ENCODE measurements at places on chromosomes 3 and 15.

GRCh38 chr3:127751782-127752181 is 70.5 kb downstream of the MGLL start:
- no peak for DNase-seq

GRCh38 chr15:65985387-65985786 is 116.1 kb downstream of the RAB11A start:
- DNase-seq: no peak

DNA sequence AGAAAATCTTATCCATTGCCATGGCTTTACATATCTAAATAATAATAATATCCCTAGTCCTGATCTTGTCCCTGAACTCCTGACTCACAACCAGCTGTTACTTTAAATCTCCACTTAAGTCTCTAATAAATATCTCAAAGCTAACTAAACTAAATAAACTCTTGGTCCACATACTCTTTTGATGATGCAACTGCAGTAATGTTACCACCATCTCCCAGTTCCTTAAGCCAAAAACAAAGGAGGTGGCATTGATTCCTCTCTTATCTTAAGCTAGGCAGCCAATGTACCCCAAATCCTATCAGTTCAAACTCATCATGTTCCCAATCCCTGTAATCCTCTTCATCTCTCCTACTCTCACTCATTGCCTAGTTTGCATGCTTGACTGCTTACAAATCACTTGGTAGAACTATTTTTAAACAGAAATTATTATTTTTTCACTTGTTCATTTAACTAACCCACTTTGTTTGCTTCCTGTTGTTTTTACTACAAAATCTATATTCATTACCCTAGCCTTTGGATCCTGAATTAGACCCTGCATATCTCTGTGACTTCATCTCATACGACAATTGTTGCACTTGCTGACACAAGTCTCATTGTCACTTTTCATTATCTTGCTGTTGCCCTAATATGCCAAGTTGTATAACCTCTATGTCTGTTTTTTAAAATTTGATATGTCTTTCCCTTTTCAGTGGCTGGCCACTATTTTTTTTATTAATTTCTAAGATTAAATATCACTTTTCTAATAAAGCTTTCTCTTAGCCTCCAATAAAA is 462.2 kb downstream of the ZPLD1 start:
- no peak for DNase-seq

DNA sequence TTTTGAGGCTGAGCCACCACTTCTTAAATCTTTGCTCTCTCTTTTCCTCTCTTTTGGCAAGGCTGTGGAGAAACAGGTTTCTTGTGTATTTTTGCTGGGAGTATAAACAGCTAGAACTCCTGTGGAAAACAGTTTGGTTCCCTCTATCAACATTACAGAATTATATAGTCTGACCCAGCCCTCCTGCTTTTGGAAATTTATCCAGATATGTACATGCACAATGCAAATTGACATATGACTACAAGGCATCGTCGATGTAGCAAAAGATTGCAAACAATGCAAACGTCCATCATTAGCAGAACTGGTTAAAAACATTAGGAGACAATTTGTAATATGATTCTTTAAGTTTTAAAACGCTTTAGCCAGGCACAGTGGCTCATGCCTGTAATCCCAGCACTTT is 12.5 kb upstream of the MYO1E start:
- DNase-seq: no peak

DNA sequence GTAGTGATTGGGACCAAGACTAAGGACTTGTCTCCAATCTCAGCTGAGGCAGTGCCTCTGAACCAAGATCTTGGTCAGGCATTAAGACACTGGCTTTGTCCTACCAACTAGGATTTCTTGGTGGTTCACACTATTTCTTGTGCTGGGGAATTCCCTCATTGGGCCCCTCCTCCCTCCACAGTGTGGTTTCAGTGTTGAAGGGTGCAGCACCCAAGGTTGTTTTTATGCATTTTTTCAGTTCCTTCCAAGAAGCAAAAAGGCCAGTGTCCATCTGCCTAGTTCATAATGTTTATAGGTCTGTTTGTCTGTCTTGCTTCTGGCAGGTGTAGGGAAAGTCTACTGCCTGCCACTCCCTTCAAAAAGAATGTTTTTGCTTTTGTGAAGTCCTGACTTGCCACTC is 10.6 kb upstream of the ITPKA start:
- DNase-seq: no peak

- no peak for DNase-seq
Observed at GRCh38 chr3:75115695-75116094, 501.2 kb upstream of the CNTN3 start.

DNA sequence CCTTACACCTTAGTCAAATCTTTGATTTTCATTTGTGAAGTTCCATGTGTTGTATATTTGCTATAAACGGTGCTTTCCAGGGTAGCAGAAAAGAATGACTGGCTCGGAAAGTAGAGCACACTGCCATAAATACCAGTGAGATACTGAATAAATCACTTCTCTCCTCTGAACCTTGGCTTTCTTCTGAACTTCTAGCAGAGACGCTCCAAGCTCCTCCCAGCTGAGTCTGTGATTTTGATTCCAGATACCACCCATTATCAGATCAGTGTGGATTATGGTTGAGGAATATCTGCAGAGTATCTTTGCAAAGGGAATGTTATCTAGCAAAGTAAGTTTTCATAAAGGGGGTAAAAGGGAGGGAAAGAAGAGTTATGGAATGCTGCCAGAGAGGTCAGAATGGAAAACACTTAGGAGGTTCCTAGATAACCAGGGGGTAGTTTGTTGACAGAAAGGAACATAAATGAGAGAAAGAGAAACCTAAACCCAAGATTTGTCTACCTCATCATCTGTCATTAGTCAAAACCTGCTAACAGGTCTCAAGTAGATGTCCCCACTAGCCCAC is 98.5 kb upstream of the PSMD6 start:
- DNase-seq: no peak

- no peak for DNase-seq
Observed at GRCh38 chr3:196867155-196867506, 589 bp upstream of the SENP5 start.

- no peak for DNase-seq
Observed at GRCh38 chr15:67198157-67198754, 56.2 kb downstream of the AAGAB start.

GRCh38 chr3:106212665-106213222 is 343.9 kb upstream of the CBLB start:
- DNase-seq: no peak

DNA sequence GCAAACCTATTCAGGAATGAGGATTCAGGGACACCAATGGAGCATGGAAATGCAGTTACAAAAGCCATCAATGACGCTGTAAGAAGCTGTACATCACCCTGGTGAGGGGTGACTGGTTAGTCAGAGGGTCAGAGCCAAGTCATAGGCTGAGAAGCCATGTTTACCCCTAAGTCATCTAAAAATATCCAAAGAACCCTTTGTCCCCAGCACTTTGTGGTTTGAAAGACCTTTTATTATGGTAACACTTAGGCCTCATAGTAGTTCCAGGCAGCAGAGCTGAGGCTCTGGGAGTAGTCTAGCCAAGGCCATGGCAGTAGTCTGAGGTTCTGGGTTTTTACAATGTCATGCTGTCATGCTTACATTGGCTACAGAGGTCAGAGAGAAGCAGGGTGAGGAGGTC is 131.2 kb downstream of the CTNNB1 start:
- no peak for DNase-seq

DNA sequence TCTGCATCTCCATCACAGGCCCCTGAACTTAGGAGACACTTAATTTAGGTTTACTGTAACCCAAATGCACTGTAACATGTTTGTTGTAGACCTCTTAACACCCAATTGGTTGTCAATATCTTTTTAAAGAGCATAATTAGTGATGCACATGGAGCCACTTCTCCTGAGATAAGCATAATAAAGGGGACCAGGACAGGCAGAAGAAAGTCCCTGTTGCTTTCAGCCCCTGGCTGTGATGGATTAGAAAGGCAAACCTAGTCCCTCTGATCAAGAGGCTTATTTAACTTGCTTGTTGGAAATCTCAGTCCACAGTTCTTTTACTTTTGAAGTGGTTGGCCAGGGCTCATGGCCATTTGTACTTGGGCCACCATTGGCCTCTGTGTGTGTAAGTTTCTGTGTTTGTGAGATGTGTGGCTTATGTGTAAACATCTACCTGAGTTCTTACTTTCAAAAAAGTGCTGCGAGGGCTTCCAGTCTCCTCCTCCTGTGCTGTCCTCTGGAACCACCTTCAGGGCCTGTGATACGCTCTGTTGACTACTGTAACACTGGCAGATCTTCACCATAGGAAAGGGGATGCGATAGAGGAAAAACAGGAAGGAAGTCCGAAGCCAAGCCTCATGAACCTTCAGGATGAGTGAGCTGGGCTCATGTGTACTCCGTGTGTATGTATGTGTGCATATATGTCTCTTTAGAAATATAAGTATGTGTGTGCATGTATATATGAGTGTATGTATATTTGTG is 136.2 kb downstream of the EPHB1 start:
- DNase-seq: no peak

DNA sequence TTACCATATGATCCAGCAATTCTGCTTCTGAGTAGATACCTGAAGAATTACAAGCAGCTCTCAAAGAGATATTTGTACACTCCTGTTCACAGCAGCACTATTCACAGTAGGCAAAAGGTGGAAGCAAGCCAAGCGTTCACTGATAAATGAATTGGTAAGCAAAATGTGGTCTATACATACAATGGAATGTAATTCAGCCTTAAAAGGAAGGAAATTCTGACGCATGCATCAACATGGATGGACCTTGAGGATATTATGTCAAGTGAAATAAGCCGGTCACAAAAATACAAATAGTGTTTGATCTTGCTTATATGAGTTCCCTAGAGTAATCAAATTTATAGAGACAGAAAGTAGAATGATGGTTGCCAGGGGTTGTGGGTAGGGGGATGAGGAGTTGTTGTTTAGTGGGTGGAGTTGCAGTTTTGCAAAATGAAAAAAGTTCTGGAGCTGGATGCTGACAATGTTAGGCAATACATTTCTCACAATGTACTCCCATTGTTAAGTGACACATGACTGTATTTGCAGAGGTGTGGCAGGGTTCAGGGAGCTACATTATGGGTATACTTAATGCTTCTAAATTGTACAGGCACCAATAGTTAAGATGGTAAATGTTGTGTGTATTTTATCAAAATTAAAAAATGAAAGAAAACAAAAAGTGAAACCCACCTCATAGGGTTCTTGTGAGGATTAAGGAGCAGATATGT is 26.7 kb downstream of the SLC6A1 start:
- no peak for DNase-seq

- no peak for DNase-seq
Observed at GRCh38 chr15:61943992-61944391, 116.3 kb downstream of the VPS13C start.

GRCh38 chr3:21392526-21392925 is 358.5 kb downstream of the ZNF385D start:
- no peak for DNase-seq

DNA sequence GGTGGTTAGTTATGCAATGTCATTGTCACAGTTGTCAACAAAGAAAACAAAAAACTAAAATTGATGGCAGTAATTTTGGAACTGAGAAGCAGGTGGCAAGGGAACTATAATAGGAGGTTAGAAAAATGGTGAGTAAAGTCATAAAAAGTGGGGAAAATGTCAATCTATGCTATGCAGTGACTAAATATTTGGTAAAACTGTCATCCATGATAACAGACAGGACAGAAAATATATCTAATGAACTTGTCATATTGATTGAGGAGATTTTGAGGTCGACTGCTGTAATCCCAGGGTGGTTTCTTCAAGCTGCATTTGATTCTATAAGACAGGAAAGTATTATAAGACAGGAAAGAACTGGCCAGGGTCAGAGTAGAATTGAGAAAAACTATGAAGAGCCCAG is 998.4 kb downstream of the IGSF11 start:
- DNase-seq: no peak

- no peak for DNase-seq
Observed at GRCh38 chr3:60956729-60957128, 294.5 kb downstream of the FHIT start.

DNA sequence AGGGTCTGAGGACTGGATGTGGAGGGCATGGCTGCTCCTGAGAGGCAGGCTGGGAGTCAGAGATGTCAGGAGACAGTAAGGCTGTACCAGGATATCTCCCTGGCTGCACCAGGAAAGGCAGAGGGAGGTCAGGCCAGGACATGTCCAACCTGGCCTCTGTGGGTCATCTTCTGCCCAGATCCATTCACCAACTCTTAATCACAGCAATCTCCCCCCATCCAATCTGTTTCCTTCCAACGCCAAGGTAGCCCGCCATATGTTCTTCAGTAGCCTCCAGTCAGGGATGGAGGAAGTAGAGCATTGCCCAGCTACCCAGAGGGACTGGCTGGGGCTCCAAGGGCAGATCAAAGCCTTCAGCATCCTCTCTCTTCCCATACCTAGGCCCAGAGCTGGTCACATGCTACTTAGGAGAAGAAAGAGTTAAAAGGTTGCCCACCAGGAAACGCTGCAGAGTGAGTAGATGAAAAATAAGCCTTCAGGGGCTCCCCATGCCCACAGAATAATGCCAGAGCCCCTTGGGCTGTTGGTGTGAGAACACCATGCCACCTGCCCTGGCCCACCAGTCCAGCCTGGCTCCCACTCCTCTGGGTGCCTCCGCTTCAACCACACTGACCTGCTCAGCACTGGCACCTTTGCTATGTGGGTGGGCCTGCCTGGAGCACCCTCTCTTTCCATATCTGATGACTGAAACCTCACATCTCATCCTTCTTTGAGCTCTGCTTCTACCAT is 176.8 kb downstream of the MEGF11 start:
- no peak for DNase-seq

- DNase-seq: no peak
Observed at GRCh38 chr3:129517516-129517915, 10.9 kb upstream of the RHO start.

DNA sequence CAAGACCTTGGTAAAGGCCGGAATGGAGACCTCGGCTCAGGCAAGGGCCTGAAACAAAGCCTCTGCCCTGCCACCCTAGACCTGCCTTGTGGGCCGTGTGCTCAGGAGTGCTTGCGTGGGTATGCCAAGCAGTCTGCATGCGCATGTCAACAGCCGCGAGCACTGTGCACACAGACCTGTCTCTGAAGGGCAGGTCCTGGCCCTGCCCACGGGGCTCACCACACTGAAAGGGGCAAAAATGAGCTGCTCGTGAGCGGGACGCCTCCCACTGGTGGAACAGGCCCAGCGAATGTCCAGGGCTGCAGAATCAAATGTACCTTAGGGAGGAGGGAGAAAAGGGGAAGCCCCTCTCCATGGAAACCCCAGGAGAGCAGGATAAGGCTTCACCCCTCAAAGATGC is 44.3 kb upstream of the FGD5 start:
- no peak for DNase-seq

- peak; percentile 74 for DNase-seq
Observed at GRCh38 chr15:49946681-49947080, 172.4 kb downstream of the ATP8B4 start.

- DNase-seq: no peak
Observed at GRCh38 chr3:142263112-142263511, 37.7 kb upstream of the GK5 start.

DNA sequence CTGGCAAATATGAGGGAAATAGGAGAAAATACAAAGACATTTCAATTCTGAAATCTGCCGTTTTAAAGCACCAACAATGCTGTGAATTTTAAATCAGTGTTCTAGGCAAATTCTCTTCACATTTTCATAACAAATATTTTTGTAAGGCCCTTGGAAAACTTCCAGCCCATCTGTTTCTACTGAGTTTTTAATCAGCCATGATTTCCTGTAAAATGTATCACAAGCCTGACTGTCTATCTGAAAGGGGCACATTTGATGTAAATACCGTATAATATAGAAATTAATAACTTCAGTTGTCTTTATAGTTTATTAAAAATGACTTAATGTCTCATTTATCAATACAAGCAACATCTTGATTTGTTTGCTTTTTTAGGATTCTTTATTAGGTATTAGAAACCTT is 454.7 kb downstream of the PYDC2 start:
- DNase-seq: no peak
